ENCODE measurements at places on chromosomes 16 and 17. TPM values are rescaled to one million over a fixed set of nuclear protein-coding genes. Genes with fewer than 3 reads are reported as not detected.

DNA sequence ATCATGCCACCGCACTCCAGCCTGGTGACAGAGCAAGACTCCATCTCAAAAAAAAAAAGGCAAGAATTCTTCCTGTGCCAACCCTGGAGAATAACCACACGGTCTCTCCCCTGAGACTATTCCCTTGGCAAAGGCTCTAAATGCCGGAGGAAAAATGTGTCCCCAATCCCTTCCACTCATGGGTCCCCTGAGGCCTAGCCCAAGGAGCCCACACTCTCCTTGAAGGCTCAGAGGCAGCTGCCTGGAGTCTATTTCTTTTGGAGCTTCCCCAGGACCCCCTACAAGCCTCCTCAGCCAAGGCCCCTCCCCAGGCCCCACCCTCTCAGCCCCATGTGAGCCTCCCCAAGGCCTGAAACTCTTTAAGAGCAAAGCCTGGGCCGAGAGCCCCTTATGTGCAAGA is 16.6 kb downstream of the CEP131 start:
- DNase-seq: no peak

GRCh38 chr17:32235588-32235987 is 30.0 kb upstream of the RHBDL3 start:
- no peak for DNase-seq

Gene ST6GALNAC2
- total RNA-seq: 14.3 TPM

Gene AATK
- 19.0 TPM for total RNA-seq

DNA sequence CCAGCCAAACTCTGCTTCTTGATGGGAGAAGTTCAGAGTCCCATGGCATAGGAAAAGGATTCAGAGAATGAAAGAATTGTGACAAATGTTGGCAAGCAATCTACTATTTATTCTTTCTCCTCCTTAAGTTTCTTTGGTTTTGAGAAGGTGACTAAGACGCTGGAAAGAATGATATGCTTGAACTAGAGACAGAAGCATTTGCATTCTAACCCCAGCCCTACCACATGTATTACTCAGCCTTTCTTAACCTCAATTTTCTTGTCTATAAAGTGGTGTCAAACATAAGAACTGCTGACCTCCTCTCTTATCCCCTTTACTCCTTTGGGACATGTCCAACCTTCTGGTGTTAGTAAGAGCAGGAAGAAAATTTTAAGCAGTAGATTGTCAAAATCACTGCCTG is 124.7 kb downstream of the HS3ST2 start:
- DNase-seq: no peak

GRCh38 chr17:69723741-69724140 is 309.2 kb downstream of the MAP2K6 start:
- DNase-seq: no peak

GRCh38 chr17:59859444-59860025 is 33.2 kb downstream of the TUBD1 start:
- no peak for DNase-seq

DNA sequence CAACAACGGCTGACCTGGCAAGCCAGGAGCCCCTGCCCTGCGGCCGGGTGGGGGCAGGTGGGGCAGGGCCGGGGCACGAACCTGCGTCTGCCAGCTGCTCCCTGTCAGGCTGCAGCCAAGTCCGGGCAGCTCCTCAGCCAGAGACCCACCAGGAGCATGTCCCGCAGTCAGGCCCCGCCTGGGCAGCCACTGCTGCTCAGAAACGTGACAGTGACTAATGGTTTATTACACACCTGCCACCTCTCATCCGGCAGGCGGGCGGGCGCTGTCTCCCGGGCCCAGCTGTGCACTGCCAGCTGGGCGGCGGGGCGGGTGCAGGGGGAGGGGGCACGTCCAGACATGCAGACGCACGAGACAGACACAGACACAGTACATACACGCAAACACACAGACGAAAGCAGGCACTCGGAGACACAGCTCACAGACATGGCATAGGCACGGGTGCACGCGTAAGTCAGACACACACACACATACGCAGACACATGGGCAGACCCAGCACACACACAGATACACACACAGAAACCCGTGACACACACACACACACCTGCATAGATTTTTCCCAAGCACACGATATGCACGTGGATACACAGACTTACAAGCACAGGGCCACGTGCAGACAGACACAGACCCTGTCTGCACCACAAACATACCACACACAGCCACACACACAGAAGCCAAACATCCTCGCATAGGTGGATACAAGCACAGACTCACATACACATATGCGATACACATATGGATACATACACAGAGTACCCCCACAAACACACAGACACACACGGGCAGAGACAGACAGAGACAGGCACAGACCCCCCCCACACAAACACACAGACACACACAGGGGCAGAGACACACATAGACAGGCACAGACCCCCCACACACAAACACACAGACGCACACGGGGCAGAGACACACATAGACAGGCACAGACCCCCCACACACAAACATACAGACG is 248.3 kb upstream of the CIBAR2 start:
- DNase-seq: no peak

Gene TBC1D3C
- 0.98 TPM for total RNA-seq

GRCh38 chr17:72683506-72684404 is 408.7 kb downstream of the SLC39A11 start:
- DNase-seq: peak; percentile 5

GRCh38 chr17:58565389-58566311 is 51.2 kb upstream of the MTMR4 start:
- peak; percentile 43 for DNase-seq

Gene KRTAP9-8
- not detected for total RNA-seq

- no peak for DNase-seq
Observed at GRCh38 chr17:59668816-59669215, 38.4 kb downstream of the PTRH2 start.

DNA sequence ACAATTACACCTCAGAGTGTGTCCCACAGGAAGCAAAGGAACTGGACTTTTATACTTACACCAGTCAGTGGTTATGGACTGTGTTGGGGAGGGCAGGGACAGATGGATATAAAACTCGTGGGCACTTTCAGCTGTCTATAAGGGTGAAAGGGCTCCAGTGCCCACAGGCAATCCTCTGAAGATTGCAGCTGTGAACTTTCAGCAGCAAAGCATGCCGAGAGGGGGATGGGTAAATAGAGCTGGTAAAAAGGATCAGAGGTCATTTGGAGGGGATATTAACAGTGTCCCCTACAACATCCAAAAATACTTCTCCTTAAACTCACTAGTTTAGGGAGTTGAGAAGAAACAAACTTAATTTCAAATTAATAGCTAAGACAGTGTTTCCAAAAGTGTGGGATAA is 13.3 kb upstream of the RFWD3 start:
- no peak for DNase-seq

GRCh38 chr17:79785017-79785899 is 7.3 kb downstream of the CBX2 start:
- DNase-seq: no peak
